ENCODE measurements at places on chromosomes 3 and 15.

DNA sequence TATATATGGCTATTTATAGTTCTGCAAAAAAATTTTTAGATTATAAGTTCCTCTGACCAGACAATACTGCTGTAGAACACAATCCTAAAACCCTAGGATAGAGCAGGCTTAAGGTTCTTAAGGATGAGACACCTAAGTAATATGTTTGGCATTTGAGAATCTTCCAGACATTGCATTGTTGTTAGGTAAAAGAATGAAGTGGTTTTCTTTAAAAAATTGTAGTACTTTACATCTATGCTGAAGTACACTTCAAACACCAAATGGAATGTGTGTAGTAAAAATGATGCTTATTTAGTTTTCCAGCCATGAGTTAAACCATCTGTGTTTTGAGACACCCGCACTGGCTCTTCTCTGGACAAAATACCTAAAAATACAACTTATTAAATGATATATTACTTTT, 857.7 kb downstream of the OTOL1 start:
- no peak for DNase-seq

- no peak for DNase-seq
These were observed 20.3 kb upstream of the FRMD4B start for GRCh38 chr3:69406163-69406562.

- no peak for DNase-seq
These were observed 292.7 kb upstream of the PROK2 start for GRCh38 chr3:72077473-72078259.

- DNase-seq: no peak
These were observed 10.6 kb upstream of the GCSAM start for GRCh38 chr3:112143689-112144088.

- DNase-seq: peak; percentile 8
These were observed 159.2 kb upstream of the SLCO3A1 start for GRCh38 chr15:91694131-91694830.

GRCh38 chr3:29311795-29312194, 30.9 kb downstream of the RBMS3 start:
- DNase-seq: no peak

DNA sequence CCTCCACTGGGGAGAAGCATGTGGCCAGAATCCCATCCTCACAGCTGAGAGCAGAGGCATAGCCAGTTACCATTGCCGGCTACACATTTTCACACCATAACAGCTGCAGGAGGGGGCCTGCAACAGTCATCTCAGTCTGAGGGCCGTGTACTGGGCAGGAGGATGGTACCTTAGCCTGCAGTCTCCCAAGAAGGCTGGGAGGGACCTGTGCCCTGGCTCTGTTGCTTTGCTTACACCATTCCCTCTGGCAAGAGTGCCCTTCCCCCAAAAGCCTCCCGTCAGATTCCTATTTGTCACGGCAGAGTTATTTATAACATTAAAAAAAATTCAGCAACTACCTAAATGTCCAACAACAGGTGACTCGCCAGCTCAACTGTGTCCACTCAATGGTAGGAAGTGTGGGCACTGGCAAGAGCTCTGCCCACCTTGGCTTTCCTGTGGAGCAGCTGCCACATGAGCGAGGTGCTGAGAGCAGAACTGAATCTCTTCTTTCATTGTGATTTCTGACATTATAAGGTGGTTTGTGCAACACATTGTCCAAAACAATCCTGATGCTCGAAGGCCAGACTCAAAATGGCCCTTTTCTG, 4.4 kb downstream of the CAMKV start:
- DNase-seq: no peak

GRCh38 chr3:99167071-99167470, 265.6 kb upstream of the DCBLD2 start:
- no peak for DNase-seq

- DNase-seq: no peak
These were observed 96.3 kb upstream of the P2RY1 start for GRCh38 chr3:152738656-152739055.

DNA sequence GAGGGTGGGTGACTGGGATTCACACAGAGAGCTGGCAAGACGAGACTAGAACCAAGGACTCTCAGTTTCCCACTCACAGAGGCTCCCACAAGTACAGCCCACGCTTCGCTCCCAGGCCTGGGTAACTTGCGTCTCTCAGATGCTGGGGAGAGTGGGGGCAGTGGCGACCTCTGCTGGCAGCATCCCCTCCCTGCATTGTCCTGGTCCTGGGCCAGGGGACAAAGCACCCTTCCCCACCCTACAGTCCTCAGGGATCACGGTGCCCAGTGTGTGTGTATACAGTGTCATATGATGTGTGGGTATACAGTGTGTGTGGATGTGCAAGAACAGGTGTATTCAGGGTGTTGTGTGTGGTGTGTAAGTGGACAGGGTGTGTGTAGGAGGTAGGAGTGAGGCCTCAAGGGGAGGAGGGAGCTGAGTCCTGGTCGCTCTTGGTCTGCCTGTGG, 12.8 kb downstream of the VILL start:
- DNase-seq: peak; percentile 74

GRCh38 chr15:99486371-99487336, 79.1 kb upstream of the MEF2A start:
- DNase-seq: peak; percentile 91

DNA sequence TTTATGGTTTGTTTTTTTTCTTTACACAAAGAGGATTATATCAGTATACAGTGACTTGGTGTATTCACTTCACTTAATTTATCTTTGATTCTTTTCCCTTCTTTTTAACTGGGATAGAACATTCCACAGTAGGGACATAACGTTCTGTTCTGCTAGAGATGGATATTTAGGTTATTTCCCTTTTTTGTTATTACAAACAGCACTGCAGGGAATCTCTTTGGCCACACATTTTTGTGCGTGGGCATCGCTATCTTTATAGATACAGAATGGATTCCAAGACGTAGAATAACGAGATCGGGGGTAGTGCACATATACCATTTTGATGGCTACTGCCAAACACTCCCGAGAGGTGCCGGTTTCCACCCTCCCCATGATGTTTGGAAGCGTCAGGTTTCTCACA, 44.8 kb downstream of the PXYLP1 start:
- DNase-seq: no peak

GRCh38 chr3:169914321-169914720, 2.9 kb downstream of the SAMD7 start:
- peak; percentile 44 for DNase-seq

GRCh38 chr15:22257047-22258008, 177.0 kb downstream of the OR4M2 start:
- DNase-seq: no peak

- DNase-seq: no peak
These were observed 420.0 kb upstream of the CBLB start for GRCh38 chr3:106288781-106289180.

DNA sequence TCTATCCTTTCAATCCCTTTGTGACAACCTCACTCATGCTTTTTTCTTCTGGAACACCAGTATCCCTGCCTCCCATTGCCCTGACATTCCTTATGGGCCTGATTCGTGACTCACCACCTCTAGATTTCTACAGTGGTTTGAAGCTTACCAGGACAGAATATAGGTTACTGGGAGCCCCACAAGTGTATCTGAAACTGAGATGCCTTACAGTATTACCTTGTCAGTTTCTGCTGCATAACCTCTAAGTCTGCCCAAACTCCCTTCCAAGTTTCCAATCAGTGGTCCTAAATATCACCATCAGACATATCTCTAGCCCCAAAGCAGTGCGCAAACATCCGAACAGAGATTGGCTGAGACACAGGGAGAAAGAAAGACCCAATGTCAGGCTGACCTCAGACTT, 5.6 kb downstream of the CPB1 start:
- DNase-seq: no peak

- DNase-seq: no peak
These were observed 8.0 kb downstream of the MCM2 start for GRCh38 chr3:127606086-127606805.

DNA sequence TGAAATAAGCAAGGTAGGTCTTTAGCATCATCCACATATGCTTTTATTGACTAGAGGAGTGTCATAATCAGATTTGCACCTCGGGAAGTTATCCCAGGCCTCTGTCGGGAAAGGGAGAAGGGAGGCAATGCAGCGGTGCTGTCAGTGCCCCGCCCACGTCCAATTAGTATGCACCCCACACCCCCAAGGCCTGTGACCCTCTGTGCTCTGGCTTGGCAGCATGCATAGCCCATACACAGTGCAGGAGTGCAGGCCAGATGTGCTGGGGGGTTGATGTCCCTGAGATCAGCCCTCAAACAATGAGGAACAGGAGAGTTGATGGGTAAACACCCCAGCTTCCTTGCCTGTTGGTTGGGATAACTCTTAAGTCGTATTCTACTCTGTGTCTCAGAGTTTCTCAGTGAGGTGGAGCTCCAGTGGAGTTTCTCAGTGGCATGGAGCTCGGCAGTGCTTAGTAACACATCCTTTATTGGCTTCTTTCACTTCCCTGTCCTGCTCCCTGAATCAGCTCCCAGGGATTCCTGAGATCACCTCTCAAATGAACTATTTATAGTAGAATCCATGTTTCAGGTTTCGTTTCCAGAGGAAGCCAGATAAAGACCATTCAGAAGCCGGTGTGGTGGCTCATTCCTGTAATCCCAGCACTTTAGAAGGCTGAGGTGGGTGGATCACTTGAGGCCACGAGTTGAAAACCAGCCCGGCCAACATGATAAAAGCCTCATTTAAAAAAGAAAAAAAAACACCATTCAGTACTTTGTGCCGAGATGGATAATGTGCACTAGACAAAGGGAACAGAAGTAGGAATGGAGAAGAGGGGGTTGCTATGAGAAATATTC, 26.7 kb upstream of the NDUFB4 start:
- DNase-seq: no peak

GRCh38 chr3:177378168-177378567, 180.9 kb upstream of the TBL1XR1 start:
- DNase-seq: no peak

DNA sequence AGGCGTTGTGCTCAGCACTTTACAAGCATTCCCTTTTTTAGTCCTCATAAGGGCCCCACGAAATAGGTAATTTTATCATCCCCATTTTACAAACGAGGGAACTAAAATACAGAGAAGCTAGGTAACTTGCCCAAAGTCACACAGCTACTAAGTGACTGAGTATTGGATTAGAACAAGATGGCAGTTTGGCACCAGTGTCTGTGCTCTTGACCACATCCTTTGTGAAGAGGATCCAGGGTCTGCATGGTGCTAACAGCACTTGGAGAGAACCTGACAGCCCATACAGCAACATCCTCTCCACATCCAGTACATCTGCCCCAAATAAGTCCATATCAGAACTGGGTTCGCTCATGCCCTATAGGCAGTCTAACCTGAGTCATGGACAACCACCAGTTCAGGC, 21.8 kb upstream of the DAPK2 start:
- no peak for DNase-seq

Measured in AG08396 (cell line).